Hepatic stellate cell (primary cell): ENCODE measurements at places on chromosomes 7 and 10.

DNA sequence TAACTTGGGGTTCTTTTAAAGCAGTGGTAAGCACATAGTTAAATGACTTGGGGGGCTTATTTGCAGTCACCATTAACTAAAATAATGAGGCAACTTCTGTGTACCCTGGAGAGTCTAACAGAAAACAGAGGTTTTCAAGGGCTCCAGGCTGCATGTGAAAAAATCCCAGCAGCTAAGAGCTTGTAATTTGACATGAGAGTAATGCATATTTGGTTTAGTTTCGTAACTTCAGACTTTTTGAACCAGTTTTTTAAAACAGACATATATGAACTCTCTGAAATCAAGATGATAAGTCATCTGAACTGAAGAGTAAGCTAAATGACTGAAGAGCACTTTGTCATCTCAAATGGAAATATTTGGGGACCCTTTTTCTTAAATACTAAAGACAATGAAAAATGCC, 40.2 kb upstream of the IFRD1 start:
- DNase-seq, result no peak

DNA sequence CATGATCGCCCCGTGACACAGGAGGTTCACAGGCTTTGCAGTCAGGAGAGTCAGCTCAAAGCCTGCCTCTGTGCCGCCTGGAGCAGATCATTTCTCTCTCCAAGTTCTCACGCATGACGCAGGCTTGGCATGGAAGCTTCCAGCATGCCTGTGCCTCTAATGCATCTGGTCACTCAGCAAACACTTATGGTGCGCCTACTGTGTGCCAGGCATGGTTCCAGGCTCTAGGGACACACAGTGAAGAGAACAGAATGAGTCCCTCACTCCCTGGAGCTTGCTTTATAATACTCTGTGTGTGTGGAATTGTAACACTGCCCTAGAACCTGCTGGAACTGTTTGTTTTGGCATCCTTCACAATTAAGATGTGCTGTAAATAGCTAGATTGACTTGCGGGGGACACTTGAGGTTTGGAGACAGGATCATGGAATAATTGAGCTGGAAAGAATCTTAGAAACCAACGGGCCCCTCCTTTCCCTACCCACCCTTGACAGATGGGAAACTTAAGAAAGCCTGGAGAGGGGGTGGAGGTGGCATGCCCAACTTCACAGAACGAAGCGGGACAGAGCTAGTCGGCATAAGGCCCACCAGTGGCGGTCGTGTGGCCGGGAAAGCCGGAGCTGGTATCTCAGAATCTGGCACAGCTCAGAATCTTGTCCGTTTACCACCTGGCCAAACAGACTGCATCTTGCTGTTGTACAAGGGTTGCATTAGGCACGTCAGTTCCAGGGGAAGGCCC, 4.6 kb upstream of the MYH16 start:
- DNase-seq, result no peak

DNA sequence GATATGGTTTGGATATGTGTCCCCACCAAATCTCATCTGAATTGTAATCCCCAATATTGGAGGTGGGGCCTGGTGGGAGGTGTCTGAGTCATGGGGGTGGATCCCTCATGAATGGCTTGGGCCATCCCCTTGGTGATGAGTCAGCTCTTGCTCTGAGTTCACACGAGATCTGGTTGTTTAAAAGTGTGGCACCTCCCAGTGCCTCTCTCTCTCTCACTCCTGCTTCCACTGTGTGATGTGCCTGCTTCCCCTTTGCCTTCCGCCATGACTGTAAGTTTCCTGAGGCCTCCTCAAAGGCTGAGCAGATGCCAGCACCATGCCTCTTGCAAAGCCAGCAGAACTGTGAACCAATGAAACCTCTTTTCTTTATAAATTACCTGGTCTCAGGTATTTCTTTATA, 4.8 kb upstream of the GCK start:
- DNase-seq, result no peak

DNA sequence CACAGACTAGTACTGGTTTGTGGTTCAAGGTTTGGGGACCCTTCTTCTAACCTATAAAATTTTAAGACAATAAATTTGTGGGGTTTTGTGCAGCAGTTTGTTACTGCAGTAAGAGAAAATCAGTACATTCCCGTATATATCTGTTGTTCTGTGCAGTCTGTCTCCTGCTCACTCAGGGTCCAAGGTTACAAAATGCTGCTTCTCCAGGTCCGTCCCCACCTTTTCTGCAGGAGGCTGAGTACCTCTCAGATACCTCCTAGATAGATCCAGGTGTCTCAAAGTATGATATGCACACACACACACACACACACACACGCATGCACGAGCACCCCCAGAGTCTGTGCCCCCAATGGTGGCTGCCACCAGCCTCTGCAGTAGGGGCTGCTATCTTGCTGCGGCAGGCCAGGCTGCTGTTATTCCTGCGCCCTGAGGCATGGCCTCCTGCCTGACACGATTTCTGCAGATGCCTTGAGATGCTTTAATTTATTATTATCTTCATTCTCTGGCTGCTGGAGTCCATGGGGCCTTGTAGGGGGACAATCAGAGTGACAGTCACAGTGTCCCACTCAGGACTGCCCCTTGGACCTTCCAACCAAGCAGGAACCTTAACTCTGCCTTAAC, 25.2 kb upstream of the ASL start:
- DNase-seq, result no peak

DNA sequence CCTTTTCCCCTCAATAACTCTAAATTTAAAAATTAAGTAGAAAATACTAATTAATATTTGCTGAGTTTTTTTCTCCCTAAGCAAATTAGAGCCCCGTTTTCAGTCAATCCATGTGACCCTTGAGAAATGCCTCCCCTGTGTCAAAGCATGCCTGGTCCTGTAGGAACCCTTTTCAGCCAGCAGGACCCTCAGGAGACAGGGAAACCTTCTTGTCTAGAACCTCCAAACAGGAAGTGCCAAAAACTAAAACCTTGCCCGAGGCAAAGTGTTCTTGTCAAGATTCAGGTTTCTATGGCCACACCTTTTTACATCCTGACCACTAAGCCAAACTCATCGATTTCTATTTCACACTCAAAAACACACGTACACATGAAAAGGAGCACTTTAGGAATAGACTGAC, 60.1 kb upstream of the NFE2L3 start:
- peak; percentile 16 for DNase-seq

DNA sequence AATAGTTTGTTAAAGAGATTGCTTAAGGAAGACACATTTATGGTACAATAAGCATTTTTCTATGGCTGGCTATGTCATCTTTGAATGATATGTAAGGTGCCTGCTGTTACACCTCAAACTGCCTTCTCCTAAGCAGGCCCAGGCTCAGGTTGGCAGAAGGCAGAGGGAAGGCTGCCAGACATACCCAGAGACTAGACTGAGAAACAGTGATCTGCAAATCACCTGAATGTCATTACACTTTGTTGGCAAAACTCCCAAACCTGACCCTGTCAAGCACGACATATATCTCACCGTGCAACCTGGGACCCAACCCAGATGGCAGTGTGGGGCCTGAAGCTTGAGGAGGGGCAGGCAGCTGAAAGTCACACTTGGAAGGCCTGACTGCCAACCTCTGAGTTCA, 136.6 kb upstream of the TARP start:
- no peak for DNase-seq

GRCh38 chr10:97640868-97641811, 669 bp downstream of the PI4K2A start:
- DNase-seq, result peak; percentile 71

GRCh38 chr7:114148779-114149178, 230.0 kb upstream of the PPP1R3A start:
- no peak for DNase-seq

- no peak for DNase-seq
These were observed 58.1 kb downstream of the INSIG1 start for GRCh38 chr7:155355745-155356144.

GRCh38 chr10:14003517-14004184, 327.1 kb downstream of the FRMD4A start:
- no peak for DNase-seq

- no peak for DNase-seq
These were observed 84.0 kb upstream of the ODAD2 start for GRCh38 chr10:28082885-28083284.

GRCh38 chr10:21019436-21019835, 122.3 kb upstream of the NEBL start:
- DNase-seq, result no peak

DNA sequence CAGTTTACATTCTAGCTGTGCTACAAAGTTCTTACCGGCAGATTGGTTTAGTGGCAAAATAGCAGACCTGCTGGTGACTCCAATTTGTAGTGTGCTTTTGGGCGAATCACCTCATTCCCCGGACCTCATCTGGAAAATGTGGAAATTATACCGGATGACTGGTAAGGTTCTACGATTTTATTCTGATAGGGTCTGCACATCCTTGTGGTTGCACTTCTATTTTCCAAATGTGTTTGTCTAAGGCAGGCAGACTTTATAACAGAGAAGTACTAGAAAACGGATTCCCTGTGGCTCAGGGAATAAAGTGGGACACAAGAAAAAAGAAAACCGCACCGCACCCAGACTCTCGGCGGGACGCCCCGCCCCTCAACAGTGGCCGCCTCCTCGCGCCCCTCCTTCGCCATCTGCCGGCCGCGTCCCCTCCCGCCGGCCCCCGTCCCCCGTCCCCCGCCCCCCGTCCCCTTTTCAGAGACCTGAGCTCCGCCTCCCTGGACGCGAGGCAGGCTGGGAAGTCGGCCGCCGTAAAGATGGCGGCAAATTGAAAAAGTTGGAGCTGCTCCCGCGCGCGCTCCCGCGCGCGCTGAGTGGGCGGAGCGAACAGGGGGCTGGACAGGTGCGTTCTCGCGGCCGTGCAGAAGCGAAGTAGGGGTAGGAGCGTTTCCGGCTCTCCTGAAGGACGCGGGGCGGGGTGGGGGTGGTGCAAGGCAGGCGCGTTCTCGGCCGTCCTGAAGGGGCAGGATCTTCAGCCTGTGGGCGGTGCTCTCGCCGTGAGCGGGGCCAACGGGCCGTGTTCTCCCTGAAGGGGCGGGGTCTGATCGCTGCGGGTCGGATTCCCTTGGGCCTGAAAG, 532 bp upstream of the CCM2 start:
- DNase-seq, result peak; percentile 94

- DNase-seq, result no peak
These were observed 8.4 kb downstream of the RHEB start for GRCh38 chr7:151511270-151511669.

- no peak for DNase-seq
These were observed 61.0 kb upstream of the RNF32 start for GRCh38 chr7:156579566-156579965.

GRCh38 chr10:89915021-89915420, 213.6 kb downstream of the KIF20B start:
- no peak for DNase-seq

DNA sequence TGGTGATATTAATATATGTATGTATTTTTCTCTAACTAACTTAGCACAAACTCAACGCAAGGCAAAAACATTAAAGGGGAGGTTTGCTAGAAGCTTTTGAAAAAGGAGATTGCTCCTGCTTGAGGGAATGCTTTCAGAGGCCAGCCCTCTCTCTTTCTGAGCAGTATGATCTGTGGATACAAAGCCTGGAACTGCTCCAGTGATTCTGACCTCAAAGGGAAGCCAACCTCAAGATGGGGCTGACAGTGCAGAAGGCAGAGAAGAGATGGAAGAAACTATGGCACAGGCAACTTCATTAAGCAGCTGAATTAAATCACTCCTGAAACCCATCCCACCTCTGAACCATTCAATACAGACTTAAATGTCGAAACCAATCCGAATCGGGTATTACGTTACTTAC, 102.4 kb downstream of the USP6NL start:
- no peak for DNase-seq

GRCh38 chr7:127885843-127886242, 145.4 kb downstream of the LRRC4 start:
- DNase-seq, result peak; percentile 22

GRCh38 chr10:132665946-132666704, 119.8 kb downstream of the NKX6-2 start:
- DNase-seq, result peak; percentile 95

DNA sequence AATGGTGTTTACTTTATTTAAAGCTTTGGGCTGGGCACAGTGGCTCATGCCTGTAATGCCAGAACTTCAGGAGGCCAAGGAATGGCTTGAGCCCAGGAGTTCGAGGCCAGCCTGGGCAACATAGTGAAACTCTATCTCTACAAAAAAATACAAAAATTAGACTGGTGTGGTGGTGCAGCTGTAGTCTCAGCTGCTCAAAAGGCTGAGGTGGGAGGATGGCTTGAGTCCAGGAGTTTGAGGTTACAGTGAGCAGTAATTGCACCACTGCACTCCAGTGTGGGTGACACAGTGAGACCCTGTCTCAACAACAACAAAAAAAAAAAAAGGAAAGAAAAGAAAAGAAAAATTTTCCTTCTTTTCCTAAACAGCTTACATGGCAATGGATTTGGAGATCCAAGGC, 22.0 kb downstream of the SLC16A9 start:
- DNase-seq, result no peak

- DNase-seq, result no peak
These were observed 5.1 kb upstream of the PCGF6 start for GRCh38 chr10:103355906-103356599.

DNA sequence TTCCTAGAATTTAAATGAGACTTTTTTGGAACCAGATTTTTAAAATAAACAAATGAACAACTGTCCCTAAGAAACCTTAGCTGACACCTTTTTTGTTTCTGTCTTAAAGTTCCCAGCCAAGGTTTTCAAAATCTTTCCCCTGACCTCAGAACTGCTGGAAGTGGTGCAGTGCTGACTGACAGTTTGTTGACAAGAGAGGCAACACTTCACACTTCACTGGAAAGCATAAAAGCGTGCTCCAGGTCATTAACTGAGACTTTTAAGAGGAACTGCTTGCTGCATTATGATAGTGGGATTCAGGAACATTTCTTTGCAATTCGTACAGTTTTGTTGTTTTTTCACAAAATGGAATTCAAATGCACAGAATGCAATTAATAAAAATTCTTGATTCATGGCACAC, 36.2 kb downstream of the SYPL1 start:
- DNase-seq, result no peak

- peak; percentile 58 for DNase-seq
These were observed 452 bp downstream of the ATE1 start for GRCh38 chr10:121927318-121927840.

GRCh38 chr7:44212581-44213184, 11.9 kb downstream of the YKT6 start:
- no peak for DNase-seq

DNA sequence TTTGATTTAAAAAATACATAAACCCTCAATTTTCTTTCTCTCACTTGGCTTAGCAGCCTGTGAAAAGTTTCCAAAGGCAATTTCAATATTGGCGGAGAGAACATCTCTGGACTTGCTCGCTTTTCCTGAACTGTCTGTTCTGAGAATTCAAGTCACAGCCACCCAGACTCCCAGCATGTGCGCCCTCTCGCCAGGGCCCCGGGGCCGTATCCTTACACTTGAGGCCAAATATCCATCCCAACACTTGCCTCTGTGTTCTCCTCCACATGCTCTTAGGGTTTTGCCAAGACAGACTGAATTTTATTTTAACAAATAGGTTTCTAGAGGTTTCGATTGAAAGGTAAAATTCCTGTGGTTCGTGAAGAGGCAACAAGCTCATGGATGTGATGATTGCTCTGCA, 111.5 kb upstream of the GPR26 start:
- DNase-seq, result no peak

DNA sequence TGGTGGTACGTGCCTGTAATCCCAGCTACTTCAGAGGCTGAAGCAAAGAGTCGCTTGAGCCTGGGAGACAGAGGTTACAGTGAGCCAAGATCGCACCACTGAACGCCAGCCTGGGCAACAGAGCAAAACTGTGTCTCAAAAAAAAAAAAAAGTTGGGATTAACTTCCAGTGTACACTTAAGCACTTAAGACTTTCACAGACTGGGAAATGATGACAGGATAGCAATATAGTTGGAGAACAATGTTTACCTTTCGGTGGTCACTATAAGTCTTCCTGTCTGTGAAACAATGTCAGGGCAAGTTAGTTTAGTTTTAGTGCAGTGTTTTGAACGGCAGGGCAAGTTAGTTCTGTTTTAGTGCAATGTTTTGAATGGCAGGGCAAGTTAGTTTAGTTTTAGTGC, 130.2 kb downstream of the TPST1 start:
- DNase-seq, result no peak
